ENCODE measurements at places on chromosomes 1 and 21.
A peak's percentile ranks its signal among the peaks of the same experiment; 100 is the strongest.

- no peak for DNase-seq
These were observed 37.9 kb downstream of the FABP3 start for GRCh38 chr1:31335007-31335406.

DNA sequence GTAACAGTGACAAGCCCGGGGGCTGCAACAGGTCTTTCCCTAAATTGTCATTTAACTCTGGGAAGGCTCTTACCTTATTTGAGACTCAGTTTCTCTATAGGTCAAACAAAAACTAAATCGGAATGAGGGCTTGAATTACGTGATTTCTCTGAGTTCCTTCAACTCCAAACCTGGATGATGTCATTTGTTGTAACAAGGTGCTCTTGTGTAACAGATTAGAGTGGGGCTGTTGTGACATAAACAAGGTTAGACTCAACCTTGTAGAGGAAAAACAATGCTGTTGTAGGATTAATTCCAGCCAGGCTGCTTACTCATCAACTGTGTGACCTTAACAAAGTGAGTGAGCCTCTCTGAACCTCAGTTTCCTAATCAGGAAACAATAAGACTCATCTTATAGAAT lies 74.4 kb downstream of the SUSD4 start:
- DNase-seq: no peak

DNA sequence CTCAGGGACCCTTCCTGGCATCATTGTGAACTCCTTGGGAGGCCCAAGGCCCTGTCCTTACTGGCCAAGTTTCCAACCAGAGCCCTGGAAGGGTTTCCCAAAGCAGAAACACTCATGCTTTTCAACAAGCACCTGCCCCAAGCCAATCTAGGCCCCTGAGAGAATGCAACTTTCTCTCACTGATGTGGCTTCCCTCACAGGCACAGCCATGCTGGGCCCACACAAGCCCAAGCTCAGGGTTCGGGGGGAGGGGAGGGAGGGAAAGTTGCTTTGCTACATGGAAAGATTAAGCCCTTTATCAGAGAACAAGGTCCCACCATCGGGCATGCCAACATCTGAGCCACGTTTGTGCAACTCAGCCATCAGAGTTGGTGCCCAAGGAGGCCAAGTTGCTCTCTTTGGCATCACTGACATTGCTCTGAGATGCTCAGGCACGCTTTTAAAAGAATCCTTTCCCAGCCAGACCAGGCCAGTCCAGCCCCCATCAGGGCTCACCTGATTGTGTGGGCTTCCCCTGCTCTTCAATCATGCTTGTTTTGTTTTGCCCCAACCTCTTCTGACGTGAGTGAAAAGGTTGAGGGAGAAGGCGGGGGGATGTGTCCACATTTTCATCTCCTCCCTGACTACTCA lies 43.5 kb downstream of the RIMS3 start:
- DNase-seq: no peak

GRCh38 chr1:158719664-158720063 lies 856 bp downstream of the OR6K3 start:
- no peak for DNase-seq

DNA sequence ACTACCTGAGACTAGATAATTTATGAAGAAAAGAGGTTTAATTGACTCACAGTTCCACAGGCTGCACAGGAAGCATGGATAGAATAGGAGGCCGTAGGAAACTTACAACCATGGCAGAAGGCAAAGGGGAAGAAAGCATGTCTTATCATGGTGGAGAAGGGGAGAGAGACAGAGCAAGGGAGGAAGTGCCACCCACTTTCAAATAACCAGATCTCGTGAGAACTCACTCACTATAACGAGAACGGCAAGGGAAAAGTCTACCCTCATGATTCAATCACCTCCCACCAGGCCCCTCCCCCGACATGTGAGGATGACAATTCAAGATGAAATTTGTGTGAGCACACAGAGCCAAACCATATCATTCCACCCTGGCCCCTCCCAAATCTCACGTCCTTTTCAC lies 4.7 kb upstream of the C21orf91 start:
- DNase-seq: no peak

GRCh38 chr1:22039594-22040285 lies 12.8 kb upstream of the CDC42 start:
- DNase-seq: peak; percentile 89

GRCh38 chr1:19046972-19047731 lies 90.7 kb upstream of the IFFO2 start:
- no peak for DNase-seq

- DNase-seq: no peak
These were observed 339.7 kb downstream of the PTPRC start for GRCh38 chr1:198978523-198978922.

- no peak for DNase-seq
These were observed 2.9 kb upstream of the BTG2 start for GRCh38 chr1:203302456-203302855.

- DNase-seq: no peak
These were observed 375.3 kb downstream of the USH2A start for GRCh38 chr1:216047811-216048572.

GRCh38 chr21:33259428-33259827 lies 6.7 kb upstream of the IL10RB start:
- no peak for DNase-seq

GRCh38 chr1:36641776-36642175 lies 159.1 kb upstream of the CSF3R start:
- no peak for DNase-seq

DNA sequence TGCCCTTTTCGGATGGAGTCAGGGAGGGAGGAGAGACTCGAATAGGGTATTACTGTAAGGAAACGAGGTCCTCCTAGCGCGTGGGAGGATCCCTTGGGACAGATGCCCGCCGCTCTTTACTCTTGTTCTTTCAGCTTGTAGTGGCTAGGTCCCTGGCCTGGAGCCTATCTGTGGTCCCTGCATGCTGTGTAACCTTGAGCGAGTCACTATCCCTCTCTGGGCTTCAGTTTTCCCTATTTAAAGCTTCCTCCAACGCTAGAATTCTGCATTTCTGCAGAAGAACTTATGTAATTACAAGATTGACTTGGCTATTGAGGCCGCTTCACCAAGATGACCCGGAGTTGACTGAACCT lies 744 bp downstream of the MIER1 start:
- DNase-seq: no peak

DNA sequence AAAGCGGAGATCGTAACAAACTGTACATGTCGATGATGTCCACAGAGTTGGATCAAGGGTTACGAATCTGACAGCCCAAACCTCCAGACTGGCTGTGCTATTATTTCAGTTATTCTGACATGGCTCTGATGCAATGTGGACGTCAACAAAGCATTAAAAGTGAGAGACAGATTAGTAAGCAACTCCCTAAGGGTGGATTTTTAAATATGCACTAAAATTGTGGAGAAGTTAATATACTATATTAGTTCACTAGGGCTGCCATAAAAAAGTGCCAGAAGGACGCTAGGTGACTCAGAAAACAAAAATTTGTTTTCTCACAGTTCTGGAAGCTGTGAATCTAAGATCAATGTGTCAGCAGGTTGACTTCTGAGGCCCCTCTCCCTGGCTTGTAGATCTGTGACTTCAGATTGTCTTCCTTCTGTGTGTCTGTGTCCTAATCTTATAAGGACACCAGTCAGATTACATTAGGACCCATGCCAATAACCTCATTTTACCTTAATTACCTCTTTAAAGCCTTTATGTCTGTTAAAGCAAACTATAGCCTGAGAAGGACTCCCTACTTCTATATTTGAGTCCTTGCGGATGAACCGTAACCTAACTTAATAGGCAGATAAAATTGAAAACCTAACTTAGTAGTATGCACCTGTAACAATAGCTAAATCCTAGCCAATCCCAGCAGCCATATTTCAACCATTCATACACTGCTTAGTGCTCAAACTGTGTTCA lies 66.0 kb upstream of the BACH1 start:
- no peak for DNase-seq

GRCh38 chr1:29851691-29852090 lies 615.4 kb downstream of the PTPRU start:
- DNase-seq: no peak

DNA sequence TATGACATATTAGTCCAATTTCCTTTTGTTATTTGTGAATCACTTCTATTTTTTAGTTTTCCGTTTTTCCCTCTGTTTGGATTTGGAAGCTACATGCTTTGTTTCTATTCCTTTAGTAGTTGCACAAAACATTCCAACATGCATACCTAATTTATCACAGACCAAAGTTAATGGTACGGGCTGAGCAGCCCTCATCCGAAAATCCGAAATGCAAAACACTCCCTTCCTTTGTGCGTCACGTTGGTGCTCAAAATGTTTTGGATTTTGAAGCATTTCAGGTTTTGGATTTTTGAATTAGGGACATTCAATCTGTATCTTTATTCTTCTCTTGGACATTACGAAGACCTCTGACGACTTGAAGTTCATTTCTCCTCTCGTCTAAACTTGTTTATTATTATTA lies 124.8 kb downstream of the PCNX2 start:
- no peak for DNase-seq

- peak; percentile 47 for DNase-seq
These were observed 21.5 kb upstream of the LEFTY2 start for GRCh38 chr1:225962440-225962975.

- peak; percentile 69 for DNase-seq
These were observed 30.3 kb upstream of the CBR3 start for GRCh38 chr21:36104317-36105300.

GRCh38 chr1:171595324-171595723 lies 26.7 kb upstream of the MYOCOS start:
- no peak for DNase-seq

GRCh38 chr1:150579110-150579944 lies at the start of gene MCL1:
TSS of gene MCL1 (minus strand) at chr1:150579610. CDS start at chr1:150579530, 80 bp downstream.
- DNase-seq: peak; percentile 95

GRCh38 chr1:17403081-17403480 lies 31.1 kb downstream of the PADI6 start:
- no peak for DNase-seq

- DNase-seq: no peak
These were observed 36.3 kb downstream of the DHCR24 start for GRCh38 chr1:54850737-54851136.

GRCh38 chr1:7469255-7469938 lies 301.7 kb upstream of the VAMP3 start:
- peak; percentile 56 for DNase-seq

DNA sequence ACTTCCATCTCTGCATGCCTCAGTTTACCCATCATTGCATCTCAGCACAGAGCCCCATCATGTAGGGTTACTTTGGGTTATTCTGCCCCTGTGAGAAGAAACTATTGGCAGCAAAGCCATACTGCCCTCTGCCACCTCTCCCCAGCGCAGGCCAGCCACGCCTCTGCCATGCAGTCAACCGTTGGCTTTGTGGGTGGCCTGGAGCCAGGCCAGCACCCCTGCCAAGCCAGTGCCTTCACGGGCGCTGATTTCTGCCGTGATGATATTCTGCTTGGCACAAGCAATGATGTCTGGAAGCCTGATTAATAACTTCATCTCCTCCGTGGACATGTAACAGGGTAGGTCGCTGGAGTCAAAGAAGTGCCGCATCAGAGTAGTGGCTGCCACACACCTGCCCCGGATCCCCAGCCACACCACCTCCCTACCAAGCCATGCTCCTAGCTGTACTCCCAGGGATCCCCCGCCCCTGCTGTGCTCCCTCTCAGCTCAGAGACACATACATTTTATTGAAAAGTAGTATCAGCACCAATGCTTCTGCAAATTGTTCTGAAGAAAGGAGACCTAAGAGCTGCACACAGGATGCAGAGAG lies 15.0 kb upstream of the CEP85 start:
- peak; percentile 97 for DNase-seq

DNA sequence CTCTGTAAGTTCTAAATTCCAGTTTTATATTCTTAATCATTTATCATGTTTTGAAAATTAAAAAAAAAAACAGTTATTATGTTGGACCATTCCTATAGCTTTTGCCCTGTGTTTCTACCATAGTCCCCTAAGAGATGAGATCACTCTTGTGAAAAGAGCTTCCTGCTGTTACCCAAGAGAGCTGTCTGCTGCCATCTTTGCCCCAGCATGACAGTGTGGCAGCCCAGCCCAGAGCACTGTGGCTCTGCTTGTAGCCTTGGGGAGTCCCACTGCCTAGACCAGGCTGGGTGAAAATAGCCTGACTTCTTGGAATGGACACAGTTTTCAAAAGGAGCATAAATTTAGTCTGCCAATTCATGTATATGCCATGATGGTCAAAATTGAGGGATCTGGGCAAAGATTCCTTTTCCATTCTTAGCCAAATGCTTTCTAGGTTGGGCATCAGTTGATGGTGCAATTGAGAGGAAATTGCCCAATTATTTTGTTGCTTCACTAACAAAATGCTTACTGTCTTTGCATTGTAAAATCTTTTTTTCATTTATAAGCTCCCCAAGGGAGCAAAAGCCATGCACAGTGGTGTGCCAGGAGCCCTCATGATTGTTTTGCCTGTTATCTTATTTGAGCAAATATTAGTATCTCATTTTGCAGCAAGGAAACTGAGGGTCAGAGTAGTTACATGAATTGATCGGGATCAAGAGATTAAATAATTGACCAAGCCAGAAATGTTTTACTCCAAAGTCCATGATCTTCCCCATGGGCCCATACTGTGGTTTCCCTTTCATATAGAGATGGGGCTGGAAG lies 72.8 kb downstream of the ETS2 start:
- DNase-seq: no peak

DNA sequence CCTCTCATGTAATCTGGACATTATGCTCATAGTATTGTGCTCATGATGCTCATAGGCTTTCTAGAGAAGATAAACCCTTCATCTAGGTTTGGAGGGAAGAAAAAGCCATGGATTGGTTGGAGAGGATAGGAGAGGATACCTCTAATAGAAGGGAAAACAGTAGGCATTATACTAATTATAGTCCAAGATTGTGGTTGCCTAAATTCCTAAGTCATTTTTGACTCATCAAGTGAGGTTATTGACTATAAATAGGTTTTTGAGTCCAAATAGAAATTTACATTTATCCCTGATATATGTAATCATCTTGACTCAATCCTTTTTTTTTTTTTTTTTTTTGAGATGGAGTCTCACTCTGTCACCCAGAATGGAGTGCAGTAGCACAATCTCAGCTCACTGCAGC lies 5.0 kb downstream of the SYT11 start:
- DNase-seq: no peak

GRCh38 chr1:180193141-180194047 lies 36.7 kb upstream of the LHX4 start:
- no peak for DNase-seq

GRCh38 chr1:157162345-157162744 lies 24.1 kb upstream of the ETV3 start:
- peak; percentile 18 for DNase-seq

DNA sequence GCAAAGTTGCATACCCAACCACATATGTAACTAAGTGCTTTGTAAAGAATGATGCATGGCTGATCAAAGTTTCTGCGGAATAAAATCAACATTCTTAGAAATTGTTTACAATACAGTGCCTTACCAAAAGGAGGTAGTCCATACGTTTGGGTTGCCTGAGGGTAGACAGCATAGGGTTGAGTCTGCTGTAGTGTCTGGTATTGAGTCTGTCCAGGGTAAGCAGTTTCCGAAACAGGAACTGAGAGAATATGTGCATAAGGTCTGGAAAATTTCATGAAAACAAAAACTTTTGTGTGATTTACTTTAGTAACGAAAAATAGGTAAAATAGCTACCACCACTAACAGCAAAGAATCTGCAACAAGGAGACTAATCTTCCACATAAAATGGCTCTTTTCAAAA lies 53.0 kb downstream of the EYA3 start:
- no peak for DNase-seq
